ENCODE measurements at places on chromosomes 7 and 10.

GRCh38 chr7:149872419-149873073 lies 1.2 kb upstream of the ATP6V0E2 start:
- no peak for DNase-seq

GRCh38 chr7:121730869-121731268 lies 142.1 kb upstream of the PTPRZ1 start:
- DNase-seq = no peak

DNA sequence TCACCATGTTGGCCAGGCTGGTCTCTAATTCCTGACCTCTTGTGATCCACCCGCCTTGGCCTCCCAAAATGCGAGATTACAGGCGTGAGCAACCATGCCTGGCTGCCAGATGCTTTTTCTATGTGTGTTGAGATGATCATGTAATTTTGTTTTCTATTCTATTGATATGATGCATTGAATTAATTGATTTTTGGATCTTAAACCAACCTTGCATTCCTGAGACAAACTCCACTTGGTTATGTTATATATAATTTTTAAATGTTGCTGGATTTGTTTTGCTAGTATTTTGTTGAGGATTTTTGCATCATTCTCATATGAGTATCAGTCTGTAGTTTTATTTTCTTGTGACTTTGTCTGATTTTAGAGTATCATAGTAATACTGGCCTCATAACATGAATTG lies 192.8 kb downstream of the ADK start:
- DNase-seq = no peak

DNA sequence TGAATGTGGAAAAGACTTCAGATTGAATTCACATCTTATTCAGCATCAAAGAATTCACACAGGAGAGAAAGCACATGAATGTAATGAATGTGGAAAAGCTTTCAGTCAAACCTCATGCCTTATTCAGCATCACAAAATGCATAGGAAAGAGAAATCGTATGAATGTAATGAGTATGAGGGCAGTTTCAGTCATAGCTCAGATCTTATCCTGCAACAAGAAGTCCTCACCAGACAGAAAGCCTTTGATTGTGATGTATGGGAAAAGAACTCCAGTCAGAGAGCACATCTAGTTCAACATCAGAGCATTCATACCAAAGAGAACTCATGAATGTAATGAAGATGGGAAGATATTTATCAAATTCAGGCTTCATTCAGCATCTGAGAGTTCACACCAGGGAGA lies 14.8 kb downstream of the ZNF655 start:
- no peak for DNase-seq

DNA sequence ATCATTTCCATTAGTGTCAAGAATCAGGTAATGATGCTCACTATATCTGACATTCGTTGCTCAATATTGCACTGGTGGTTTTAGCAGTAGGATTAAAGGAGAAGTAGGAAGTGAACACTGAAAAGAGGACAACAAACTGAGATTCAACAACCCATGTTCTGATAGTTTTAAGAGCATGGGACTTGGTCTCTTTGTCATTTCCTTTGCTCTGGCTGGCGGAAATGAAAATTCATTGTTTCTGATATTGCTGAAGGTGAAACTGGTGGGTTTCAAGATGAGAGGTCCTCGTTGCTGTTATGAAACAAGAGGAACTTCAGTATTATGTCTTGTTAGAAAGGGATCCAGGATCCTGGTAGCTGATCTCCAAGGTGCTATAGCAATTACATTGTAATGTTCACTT lies 129.0 kb downstream of the DNAH11 start:
- DNase-seq = no peak

All from stimulated activated CD4-positive, alpha-beta T cell treated with anti-CD3 and anti-CD28 coated beads, Interleukin-12 subunit alpha, Interleukin-12 subunit beta, amount 100 ng/mL, for 24 hours (primary cell).